ENCODE measurements at places on chromosomes 13 and 19. TPM values are rescaled to one million over a fixed set of nuclear protein-coding genes. Genes with fewer than 3 reads are reported as not detected.

Gene NDUFB7
- total RNA-seq = 287 TPM

Gene HSPBP1
- total RNA-seq = 37.2 TPM

Gene MYH14
- total RNA-seq = not detected

Gene ZNF99
- total RNA-seq = not detected

Gene SGCG
- total RNA-seq = not detected

Gene INAFM1
- 0.48 TPM for total RNA-seq

Gene FBXL12
- 17.3 TPM for total RNA-seq

Gene ZNF331
- 8.5 TPM for total RNA-seq

Gene TEX26
- total RNA-seq = not detected

Gene ZNF560
- total RNA-seq = under 0.01 TPM

Gene TBXA2R
- total RNA-seq = 1.7 TPM

Gene CLDND2
- total RNA-seq = not detected

Gene ACER1
- total RNA-seq = not detected

Gene UBXN6
- 109 TPM for total RNA-seq

Gene PHLDB3
- total RNA-seq = 8.9 TPM

Gene SHISA7
- total RNA-seq = not detected

Gene RGL3
- total RNA-seq = 0.86 TPM

Gene CCNA1
- total RNA-seq = 3.2 TPM

Gene HSPB6
- total RNA-seq = 0.65 TPM

Gene ETV2
- 0.29 TPM for total RNA-seq

Gene CD209
- total RNA-seq = not detected

Gene SIGLEC12
- not detected for total RNA-seq

Gene NOVA2
- total RNA-seq = 11.1 TPM

Gene EFNB2
- total RNA-seq = 121 TPM

Gene FREM2
- total RNA-seq = not detected

Gene GJB2
- not detected for total RNA-seq

Gene IGSF23
- total RNA-seq = 0.65 TPM

Gene NAPSA
- under 0.01 TPM for total RNA-seq

Gene GZMM
- not detected for total RNA-seq

Gene SELENOV
- not detected for total RNA-seq

Gene GRK1
- not detected for total RNA-seq

Gene RUBCNL
- not detected for total RNA-seq

Gene ZNF549
- 4.6 TPM for total RNA-seq

Gene LHFPL6
- total RNA-seq = 21.7 TPM

Gene C2CD4C
- 0.67 TPM for total RNA-seq

Gene FLT1
- 147 TPM for total RNA-seq

Gene TMEM91
- total RNA-seq = 12.4 TPM

Gene TNFRSF19
- under 0.01 TPM for total RNA-seq

Gene TMEM86B
- 2.0 TPM for total RNA-seq

Gene MAMSTR
- total RNA-seq = 0.38 TPM

Gene CNFN
- 0.65 TPM for total RNA-seq

All from vein endothelial cell (primary cell).